HS-27A (cell line): ENCODE measurements at places on chromosomes 7 and 10.

GRCh38 chr10:121787169-121787568, 140.7 kb downstream of the ATE1 start:
- DNase-seq = no peak

DNA sequence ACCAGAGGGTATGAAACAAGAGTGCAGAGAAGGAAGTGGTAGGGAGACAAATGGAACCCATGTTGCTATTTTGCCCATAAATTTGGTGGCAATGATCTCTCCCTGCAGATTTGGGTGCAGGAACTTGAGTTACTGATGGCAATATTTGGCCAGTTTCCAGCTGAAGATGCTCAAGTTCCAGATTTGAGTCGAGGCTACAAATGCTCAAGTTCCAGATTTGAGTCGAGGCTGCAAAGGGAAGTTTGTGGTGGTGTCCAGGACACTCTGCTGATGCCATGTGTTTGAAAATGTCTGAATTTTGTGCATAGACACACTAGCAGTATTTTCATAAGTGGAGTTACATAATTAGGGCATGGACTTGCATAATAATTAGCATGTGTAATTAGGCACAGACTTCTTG, 40.8 kb downstream of the TBXAS1 start:
- no peak for DNase-seq

GRCh38 chr7:12220389-12221046, 9.4 kb downstream of the TMEM106B start:
- no peak for DNase-seq

GRCh38 chr7:128838981-128839731, 8.9 kb downstream of the FLNC start:
- no peak for DNase-seq

DNA sequence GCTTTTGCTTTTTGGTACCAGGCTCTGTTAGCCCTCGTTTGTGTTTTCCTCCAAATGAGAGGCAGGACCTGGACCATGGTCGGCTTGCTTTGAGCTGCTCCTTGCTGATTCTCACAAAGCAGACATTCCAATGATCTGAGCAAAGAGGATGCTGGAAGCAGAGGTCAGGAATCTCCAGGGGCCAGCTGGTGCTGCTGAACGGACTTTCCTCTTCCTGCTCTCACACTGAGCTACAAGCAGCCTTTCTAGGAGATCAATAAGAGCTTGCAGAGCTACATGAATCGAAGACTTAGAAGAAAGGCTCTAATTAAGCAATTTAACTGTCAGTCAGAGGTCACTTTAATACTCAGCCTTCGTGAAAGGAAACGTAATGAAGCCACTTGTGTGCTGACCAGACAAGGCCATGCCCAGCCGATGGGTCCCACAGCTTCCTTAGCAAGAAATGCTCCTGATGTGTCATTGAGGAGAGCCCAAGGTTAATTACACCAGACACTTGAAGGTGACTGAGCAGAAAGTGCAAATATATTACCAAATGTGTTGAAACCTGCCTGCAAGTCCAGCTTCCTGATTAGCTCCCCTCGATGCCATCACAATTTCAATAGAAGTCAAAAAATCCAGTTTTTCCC, 151.3 kb upstream of the RSU1 start:
- no peak for DNase-seq

GRCh38 chr10:80580638-80581468, 43.2 kb downstream of the SH2D4B start:
- DNase-seq = no peak

GRCh38 chr10:43417950-43418768, 9.2 kb upstream of the HNRNPF start:
- no peak for DNase-seq

- no peak for DNase-seq
Measured at GRCh38 chr7:92747041-92747835, 89.1 kb downstream of the CDK6 start.

GRCh38 chr10:58743466-58744115, 230.9 kb downstream of the BICC1 start:
- no peak for DNase-seq

DNA sequence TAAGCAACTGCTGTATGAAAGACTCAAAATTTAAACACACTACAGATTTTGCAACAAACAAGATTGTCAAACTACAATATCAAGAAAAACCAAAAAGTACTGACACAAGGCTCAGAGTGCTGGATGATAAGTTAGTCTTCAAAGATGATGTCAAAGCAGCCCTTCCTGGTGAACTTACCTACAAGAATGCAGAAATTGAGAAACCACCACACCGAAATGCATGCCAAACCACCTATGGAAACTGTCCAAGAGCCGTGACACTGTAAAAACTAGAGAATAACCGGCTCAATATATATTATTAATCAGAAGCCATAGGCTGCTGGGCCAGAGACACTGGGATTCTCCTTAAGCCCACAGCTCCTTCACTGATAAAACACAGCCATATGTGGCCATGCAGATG, 25.3 kb downstream of the DENND11 start:
- DNase-seq = no peak

- no peak for DNase-seq
Measured at GRCh38 chr10:133158756-133159610, 1.0 kb upstream of the KNDC1 start.

GRCh38 chr7:140596519-140597427, 43.8 kb downstream of the DENND2A start:
- DNase-seq = no peak

DNA sequence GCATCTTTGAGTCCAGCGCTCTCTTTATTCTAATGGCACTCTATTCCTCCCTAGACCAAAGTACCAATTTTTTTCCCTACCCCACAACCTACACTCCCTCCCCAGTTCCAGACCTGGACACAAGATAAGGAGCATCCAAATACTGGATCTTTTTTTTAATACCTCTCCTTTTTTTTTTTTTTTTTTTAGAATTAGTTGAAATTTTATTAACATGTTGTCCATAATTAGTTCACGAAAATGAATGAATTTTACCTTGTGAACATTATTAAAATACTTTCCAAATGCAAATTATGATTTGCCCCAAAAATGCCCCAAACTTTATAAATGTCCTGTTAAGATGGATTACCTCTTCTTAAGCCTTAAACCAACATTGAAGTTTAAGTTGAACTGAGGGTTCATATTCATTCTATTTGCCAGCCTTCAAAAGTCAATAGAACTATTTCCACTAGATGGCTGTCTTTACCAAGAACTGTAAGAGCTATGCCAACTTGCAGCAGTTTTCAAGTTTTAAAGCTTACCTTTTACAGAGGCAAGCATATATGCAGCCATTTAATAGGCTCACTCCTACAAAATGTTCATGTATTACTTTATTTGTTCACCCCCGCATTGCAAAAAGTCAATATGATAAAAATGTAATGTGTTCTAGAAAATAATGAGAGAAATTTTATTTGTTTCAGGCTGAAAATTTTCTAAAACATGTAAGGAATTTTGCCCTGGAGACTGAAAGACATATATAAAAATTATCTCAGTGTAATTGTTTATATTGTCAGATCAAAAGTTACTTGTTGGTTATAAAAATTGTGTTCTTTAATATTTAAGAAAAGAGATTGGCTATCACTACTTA, 39.7 kb upstream of the TNKS2 start:
- no peak for DNase-seq

DNA sequence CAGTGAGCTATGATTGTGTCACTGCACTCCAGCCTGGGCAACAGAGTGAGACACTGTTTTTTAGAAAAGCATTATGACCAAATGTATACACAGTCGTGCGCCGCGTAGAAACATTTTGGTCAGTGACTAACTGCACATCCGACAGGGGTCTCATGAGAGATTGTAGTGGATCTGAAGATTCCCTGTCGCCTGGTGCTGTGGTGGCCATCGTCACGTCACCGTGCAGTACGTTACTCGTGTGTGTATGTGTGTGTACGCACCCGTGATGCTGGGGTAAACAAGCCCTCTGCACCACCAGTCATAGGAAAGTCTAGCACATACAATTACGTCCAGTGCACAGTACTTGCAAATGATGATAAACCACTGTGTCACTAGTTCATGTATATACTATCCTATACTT, 109.4 kb downstream of the ELFN1 start:
- no peak for DNase-seq

GRCh38 chr7:17968791-17969715, 28.8 kb upstream of the SNX13 start:
- no peak for DNase-seq
